ENCODE measurements at places on chromosomes 7 and 10.

GRCh38 chr7:150715738-150716137, 675 bp upstream of the GIMAP1 start:
- DNase-seq, result no peak

- DNase-seq, result no peak
Observed at GRCh38 chr7:28245123-28245878, 64.7 kb upstream of the JAZF1 start.

- no peak for DNase-seq
Observed at GRCh38 chr10:98331885-98332284, 63.9 kb upstream of the LOXL4 start.

GRCh38 chr7:31646942-31647341, 40.1 kb upstream of the PPP1R17 start:
- no peak for DNase-seq

- no peak for DNase-seq
Observed at GRCh38 chr7:137957887-137958286, 44.0 kb downstream of the CREB3L2 start.

- no peak for DNase-seq
Observed at GRCh38 chr7:148296994-148297644, 293.4 kb upstream of the C7orf33 start.
